Kidney (tissue), 22 donors: ENCODE measurements at places on chromosomes 7 and 10. TPM values are rescaled to one million over a fixed set of nuclear protein-coding genes. Genes with fewer than 3 reads are reported as not detected.

- no peak for DNase-seq
These were observed 19.2 kb upstream of the SUPV3L1 start for GRCh38 chr10:69160809-69161241.

Gene ASIC3
- 1.9 TPM for total RNA-seq

DNA sequence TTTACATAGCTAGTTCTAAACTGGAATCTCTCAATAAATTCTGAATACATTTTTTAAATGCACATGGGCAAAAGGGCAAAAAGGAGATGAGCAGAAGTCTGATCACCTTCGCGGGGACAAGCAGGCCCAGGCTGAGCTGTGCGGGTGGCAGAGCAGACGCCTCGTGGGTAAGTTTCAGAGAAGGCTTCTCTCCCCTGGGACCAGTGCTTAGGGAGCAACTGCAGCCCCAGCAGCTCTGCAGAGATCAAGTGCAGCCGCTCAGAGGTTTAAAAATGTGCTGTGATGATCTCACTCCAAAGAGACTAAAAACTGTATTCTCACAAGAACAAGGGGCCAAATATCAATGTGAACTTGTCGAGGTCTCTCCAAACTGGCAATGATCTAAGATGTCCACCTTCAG lies 264.3 kb upstream of the RNF32 start:
- DNase-seq: no peak

Gene GATA3
- total RNA-seq: 23.5 TPM

Gene SPDYE9
- not detected for total RNA-seq

DNA sequence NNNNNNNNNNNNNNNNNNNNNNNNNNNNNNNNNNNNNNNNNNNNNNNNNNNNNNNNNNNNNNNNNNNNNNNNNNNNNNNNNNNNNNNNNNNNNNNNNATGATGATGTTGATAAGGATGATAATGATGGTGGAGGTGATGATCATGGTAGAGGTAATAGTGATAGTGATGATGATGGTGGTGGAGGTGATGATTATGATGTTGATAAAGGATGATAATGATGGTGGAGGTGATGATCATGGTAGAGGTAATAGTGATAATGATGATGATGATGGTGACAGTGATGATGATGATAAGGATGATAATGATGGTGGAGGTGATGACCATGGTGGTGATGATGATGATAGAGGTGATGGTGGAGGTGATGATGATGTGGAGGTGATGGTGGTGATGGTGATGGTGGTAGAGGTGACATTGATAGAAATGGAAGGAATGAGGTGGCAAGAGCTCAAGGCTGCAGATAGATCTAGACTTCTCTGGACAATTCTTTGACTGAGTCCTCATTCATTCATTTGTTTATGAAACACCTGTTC lies 47.8 kb downstream of the FAM20C start:
- DNase-seq: no peak

DNA sequence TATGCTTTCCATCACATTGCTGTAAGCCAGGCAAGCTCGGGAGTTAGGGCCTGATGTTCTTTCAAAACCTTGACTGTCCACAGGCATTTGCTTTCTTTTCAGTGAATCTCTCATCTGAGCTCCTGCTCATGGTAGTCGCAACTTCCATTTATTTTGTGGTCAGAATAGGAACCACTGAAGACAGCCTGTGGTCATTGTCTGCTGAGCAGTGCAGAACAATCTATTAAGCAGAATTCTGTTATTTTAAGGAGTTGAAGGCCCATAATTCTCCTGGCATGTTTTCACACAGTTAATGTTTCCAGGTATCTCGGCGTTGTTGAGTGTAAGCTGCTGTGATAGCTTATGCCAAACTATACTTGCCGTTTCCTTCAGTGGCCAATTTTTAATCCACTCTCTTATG lies 491.1 kb upstream of the AKR1E2 start:
- no peak for DNase-seq

DNA sequence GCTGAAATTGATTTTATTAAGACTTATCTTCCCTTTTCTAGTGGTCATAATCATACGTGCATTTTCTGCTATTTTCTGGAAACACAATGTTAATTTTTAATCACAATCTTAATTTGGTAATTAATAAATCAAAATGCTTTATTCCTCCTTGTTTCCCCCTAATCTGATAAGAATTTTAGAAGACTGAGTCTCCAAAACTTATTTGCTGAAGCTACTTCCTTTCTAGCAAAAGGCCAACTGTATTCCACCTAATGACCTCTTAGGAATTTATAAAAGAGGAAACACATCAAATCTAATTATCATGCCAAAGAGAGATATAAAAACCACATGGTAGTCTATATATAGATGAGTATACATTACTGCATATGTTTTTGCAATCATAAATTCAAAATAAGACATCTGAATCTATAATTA lies 140.6 kb downstream of the GNAI1 start:
- DNase-seq: no peak

DNA sequence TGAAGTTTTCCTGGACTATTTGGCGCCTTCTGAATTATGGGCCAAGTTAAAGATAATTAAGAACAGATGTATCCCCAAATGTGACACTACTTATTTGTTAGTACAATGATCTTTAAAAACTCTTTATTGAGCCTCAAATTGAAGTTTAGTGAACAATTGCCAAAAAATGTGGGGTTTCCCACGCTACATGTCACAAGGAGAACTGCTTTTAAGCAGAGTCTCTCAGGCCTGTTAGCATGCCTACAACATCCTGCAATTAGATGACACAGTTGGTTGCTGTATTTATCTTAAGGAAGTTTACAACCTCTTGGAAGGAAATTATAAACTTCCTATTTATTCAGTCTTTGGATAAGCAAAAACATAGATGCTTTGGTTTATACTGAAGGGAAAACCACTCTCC lies 733.0 kb downstream of the TNS3 start:
- no peak for DNase-seq

Gene FBXW4
- total RNA-seq: 80.1 TPM

DNA sequence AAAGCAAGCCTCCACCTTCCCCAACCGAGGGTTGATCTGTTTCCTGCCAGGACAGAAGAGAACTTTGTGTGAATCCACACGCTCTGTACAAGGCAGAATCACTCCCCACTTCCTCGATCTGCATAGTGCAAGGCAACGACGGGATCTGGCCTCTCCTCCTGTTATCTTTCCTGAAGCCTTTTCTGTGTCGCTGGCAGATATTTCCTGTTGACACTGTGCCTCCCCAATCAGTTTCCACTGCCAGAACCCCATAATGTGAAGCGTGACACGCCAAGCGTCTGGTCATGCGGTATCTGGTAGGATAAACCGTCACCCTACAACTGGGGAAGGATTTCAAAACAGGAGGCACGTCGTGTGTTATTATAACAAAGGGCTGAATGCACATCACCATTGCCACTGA lies 57.2 kb downstream of the FAM171A1 start:
- no peak for DNase-seq

- no peak for DNase-seq
These were observed 75.5 kb downstream of the NRP1 start for GRCh38 chr10:33258967-33259366.

- DNase-seq: peak; percentile 75
These were observed 15.5 kb downstream of the FAM241B start for GRCh38 chr10:69645296-69646184.

DNA sequence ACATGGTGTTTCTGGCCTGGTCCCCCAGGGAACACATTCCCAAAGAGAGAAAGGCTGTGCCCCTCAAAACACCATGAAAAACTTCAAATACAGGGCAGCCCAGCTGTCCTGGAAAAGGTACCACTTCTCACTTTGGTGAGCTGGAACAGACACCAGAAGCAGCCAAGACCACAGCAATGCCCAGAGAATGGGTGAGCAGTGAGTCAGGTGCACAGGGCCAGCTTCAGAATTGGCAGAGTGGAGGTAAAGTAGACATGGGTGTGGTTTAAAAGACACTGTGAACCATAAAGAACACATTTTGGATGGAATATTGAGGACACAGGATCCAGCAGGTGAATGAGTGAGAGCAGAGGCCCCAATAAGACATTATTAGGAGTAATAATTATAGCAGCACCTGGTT lies 51.3 kb downstream of the FAM13C start:
- DNase-seq: no peak

DNA sequence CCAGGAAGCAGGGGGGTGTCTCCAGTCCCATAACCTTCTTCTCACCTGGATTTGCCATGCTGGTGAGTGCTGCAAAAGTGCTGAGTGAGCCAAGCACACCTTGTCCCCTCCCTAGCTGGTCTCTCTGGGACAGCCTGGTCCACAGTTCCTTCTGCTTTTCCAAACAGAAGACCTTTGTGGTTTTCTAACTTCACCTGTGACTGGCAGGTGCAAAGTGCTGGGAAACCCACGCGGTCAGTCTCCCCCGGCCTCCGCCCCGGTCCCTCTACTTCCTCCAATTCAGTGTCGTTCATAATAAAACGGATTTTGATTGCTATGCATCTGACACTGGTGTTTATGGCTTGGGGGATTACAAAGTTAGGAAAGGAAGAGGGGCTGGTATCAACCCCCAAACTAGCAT lies 37.1 kb downstream of the RBAK start:
- DNase-seq: no peak

DNA sequence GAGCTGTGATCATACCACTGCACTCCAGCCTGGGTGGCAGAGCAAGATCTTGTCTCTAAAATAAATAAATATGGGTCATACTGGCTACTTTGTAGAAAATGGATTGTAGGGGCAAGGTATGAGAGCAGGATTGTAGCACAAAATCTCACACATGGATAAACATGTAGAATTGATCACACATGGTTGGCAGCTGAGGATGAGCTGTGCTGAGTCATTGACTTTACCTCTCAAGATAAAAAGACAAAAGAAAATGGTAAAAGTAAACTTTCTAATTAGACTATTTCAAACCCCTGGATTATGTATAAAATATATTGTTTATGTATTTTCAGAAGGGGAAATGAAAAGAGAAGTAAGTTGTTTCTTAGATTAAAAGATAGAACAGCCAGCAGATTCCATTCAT lies 69.3 kb downstream of the APBB1IP start:
- no peak for DNase-seq
